NCI-H2107 (cell line): ENCODE measurements at places on chromosomes 12 and 14.

- no peak for DNase-seq
These were observed 17.4 kb downstream of the TIMELESS start for GRCh38 chr12:56431850-56432249.

DNA sequence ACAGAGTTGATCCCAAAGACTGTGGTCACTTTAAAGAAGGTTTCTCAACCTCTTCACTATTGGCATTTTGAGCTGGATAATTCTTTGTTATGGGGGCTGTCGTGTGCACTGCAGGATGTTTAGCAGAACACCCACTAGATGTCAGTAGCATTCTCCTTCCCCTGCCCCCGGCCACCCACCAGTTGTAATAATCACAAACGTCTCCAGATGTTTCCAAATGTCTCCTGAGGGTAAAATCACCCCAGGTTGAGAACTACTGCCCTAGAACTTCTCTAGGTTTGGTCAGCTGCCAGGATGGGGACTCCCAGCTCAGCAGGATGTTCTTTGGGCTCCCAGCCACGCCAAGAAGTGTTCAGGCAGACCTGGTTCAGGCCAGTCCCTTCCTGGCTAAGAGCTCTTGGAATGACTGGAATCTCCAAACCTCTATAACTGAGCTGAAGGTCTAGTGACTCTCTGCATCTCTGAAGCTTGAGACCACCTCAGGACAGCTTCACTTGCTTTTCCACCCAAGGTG, 12.5 kb upstream of the AJUBA start:
- DNase-seq: no peak

DNA sequence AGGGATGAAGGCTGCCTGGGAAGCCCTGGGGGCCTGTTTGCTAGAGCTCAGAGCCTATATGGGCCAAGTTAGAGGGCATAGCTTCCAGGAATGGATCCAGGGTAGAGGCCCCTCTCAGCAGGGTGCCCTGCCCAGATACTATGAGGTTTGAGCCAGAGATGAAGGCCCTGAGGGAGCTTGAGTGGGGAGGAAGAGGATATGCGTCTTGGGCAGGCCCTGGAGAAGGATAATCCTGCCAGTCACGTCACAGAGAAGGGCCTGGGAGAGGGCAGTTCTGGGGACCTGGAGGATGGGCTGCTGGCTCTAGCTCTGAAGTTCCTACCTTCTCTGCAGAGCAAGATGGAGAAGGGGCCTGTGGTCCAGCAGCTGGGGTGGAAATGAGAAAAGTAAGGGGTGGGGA, 5.9 kb upstream of the CACNB3 start:
- DNase-seq: no peak

GRCh38 chr12:54329759-54330158, 4.8 kb downstream of the COPZ1 start:
- no peak for DNase-seq

- peak; percentile 38 for DNase-seq
These were observed 1.8 kb downstream of the FLRT2 start for GRCh38 chr14:85531587-85532373.
